ENCODE measurements at places on chromosomes 4 and X.

- DNase-seq: no peak
These were observed 549.2 kb upstream of the AMOT start for GRCh38 chrX:113389846-113390245.

DNA sequence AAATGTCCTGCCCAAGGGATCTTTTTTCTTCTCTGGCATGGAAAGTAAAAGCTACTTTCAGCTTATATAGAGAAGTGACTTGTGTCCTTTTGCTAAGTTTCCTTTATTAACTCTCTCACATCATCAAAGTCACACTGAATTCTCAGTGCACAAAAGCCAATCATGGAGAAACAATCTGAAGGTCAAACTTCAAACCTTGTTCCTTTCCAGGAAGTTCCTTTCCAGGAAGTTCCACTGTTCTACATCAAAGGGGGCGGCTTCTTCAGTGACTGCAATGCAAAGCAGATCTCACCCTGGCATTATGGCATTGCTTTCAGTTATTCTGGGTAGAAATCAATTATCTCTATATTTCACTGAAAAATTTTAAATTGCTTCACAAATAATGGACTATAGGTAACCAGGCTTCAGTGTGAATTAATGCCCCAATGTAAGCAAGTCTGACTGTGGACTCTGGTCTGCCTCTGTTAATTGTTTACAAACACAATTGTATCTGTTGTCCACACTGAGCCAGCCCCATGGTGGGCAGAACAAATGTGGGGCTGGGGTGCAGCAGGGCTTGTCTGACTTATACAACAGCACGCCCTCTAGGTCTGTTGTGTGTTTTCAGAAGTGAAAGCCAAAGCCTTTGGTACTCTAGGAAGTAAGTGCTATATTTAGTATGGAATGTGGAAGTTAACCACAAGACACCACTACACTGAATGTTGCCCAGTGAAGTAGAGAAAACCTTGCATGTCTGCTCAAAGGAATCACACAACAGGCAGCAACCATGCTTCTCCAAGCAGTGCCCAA lies 98.8 kb downstream of the CDS1 start:
- no peak for DNase-seq

DNA sequence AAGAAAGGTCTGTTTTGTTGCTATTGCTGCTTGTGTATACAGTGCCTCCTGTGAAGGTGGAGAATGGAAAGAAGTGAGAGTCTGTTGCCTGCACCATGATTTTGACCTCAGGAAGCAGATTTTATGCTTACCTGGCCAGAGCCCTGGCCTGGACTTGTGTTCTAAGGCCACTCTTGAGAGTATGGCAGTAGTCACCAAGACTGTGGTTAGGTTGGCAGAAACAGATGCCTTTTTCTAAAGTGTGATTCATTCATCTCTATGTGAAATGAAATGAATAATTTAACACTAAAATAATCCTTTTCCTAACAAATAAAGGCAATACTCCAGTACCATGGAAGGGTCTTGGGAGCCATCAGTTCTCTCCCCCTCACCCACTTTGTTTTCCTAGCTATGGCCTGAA lies 161.8 kb downstream of the DCLK2 start:
- DNase-seq: no peak

DNA sequence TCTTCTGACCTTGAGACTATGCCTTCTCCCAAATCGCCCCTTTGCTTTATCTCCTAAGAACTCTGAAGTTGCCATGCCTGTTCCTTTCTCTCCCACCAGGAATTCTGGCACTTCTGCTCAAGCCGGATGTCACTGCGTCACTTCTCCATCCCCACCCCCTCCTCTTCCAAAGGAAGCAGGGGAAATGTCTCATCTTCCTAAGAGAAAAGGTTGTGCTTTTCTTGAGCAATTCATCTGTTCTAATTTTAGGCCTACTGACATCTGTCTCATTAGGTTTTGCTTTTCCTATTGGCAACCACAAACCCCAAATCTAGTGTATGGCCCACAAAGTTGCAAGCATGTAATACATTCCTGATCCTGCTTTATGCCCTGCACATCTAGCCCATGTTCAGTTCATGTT lies 163.1 kb upstream of the PLAC1 start:
- no peak for DNase-seq

DNA sequence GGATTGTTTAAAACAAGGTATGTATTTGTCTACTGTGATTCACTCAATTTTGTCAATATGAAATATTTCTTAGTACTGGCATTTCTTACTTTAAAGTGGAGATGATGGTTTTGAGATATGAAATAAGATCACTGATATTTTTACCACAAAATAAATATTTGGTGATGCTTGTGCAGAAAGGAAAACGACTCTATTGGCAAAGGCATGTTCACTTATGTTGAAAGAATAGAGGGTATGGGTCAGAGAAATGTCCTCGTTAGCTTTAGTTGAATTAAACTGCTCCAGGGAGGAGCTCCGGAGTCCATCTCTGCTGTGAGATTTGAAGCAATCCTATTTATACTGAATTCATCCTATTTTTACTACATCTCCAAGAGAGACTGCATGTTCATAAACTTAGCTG lies 84.2 kb downstream of the SH3BGRL start:
- no peak for DNase-seq

- DNase-seq: peak; percentile 1
These were observed 1.2 kb downstream of the WDR44 start for GRCh38 chrX:118347131-118347530.

DNA sequence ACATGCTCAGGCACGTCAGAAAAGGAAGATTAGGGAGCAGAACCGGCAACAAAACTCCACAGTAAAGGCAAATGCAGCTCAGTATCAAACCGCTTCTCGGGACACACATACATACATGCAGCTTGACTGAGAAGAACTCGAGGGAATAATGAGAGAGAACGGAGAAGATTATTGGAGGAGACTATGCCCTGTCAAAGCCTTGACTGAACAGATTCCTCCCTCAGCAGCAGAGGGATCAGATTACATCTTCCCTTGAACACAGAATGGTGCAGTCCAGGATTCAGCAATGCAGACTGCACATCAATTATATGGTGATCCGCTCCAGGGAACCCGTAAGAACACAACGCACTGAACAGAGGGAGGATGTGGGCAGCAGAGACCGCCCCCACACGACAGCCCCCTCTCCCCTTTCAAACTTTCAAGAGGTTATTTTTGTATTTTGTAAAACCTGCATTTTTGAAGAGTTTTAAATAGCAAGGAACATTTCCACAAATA lies 183.2 kb downstream of the FBXW7 start:
- DNase-seq: no peak

GRCh38 chr4:87521757-87522374 lies 7.3 kb downstream of the SPARCL1 start:
- DNase-seq: no peak

- no peak for DNase-seq
These were observed 51.9 kb downstream of the CPZ start for GRCh38 chr4:8644461-8644891.

DNA sequence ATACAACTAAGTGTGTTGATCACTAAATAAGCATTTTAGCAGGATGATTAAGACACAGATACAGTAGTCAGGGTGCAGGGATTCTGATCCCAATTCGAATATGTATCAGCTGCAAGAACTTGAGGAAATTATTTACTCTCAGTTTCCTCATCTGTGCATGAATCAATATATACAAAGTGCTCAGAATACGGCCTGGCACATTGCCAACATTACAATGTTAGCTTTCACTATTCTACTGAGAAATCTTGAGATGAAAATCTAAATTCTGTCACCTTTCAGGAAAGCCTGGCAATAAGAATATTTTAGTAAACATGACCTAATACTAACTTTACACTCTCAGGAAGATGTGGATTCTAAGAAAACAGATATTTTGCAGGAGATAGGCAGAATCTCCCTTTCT lies 1001.6 kb upstream of the IGFBP7 start:
- DNase-seq: no peak

- DNase-seq: no peak
These were observed 74.4 kb downstream of the LUZP4 start for GRCh38 chrX:115363897-115364296.

DNA sequence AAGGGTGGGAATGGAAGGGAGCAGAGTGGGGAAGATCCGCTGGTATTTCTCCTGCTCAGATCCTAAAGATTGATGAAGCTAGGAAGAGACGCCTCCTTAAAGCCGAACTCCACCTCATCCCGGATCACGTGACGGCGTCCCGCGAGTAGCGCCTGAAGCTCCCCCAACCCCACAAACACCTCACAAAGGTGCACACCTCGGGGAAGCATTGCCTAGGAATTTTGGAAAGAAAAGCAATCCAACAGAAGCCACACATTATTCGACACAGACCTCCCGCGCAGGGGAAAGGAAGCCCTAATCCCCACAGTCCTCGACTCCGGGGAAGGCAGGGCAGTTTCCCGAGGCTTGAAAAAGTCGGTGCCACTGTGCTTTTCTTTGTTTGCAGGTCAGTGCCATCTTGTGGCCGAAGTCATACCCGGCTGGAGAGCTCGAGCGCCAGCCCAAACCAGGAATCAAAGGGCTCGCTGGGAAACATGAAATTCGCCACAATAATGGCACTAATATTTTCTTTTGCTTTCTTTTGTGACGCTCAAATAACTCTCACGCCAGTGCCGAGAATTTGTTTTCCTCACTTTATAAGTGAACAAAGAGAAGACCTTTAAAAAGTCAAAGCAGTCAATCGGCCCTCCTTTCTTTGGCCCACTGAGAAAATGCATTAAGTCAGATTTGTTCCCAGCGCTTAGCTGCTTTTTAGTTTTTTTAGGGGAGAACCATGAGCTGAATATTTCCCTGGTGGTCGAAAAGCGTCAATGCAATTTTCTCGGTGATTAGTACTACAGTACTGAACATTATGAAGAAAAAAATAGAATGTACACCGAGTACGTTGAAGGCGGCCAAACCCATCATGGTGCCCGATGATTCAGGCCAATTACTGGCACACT lies at the start of gene NPY1R:
Gene NPY1R (minus strand): TSS at position 71 of the 881 bp plus-strand sequence. CDS start 6,042 bp downstream, outside the sequence.
- peak; percentile 58 for DNase-seq

DNA sequence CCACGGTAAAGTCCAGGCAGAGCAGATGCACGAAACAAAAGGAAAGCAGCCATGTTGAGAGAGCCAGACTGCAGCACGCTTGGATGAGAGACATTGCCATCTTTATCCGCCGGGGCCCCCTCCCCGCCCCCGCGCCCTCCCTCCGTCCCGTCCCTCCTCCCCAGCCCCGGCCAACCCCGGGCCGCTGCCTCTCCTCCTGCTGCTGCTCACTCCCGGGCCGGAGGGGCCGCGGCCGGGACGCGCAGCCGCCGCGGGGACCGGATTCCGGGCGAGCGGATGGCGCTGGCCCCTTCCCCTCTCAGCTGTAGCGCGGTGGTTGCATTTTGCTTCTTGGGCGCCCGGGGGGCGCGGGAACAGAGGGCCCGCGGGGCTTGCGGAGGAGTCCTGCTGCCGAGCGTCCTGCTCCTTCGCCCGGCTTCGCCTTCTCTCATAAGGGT lies 542 bp downstream of the RNF150 start:
- peak; percentile 14 for DNase-seq

- no peak for DNase-seq
These were observed 31.2 kb downstream of the ATG4A start for GRCh38 chrX:108122748-108123147.

- no peak for DNase-seq
These were observed 2305.1 kb upstream of the AGA start for GRCh38 chr4:179747218-179747910.

- DNase-seq: peak; percentile 47
These were observed 28.1 kb upstream of the MAN2B2 start for GRCh38 chr4:6546681-6547447.

- no peak for DNase-seq
These were observed 326.9 kb upstream of the AGA start for GRCh38 chr4:177769155-177769554.

DNA sequence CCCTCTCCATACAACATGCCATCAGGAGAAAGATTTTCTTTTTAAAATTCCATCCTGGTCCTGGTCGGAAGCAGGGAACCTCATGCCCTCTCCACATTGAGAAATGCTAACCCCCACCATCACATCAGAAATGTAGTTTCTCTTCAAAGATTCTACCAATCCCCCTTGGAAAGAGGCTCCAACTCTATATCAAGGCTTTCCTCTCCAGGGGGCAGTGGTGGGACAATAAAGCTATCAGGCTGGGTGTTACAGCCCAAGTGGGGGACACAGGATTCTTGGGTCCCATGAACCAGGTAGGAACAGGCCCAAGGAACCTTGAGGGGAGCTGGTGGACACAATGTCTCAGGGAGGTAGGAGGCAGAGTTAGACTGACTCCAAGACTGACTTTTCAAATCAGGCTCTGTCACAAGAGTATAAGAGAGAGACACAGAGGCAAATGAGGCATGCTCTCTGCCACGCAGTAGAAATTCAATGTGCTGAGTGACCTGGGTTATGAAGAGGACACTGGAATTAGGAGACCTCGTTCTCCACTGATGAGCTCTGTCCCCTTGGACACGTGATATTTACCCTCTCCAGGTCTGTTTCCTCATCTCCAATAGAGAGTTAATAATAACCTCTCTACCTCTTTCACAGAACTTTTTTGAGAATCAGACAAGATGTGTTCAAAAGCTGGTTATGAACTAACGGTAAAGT lies 4.5 kb downstream of the GJB1 start:
- no peak for DNase-seq

DNA sequence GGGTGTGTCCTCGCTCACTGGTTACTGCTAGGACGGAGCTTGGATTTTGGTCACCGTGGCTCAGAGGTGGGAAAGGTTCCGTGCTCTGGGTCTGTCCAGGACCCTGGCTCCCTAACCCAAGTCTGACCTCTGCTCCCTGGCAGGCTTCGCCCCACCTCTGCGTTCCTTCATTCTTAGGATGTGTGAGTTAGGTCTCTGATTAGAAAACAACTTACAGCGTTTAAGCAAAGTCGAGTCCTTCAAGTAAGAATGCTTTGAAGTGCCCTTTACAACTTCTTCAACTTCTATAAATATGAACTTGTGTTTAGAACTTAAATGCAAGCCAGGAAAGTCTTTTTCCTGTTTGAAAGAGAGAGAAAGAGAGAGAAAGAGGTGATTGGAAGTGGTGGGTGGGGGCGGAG lies 891 bp downstream of the TLR2 start:
- DNase-seq: peak; percentile 27

DNA sequence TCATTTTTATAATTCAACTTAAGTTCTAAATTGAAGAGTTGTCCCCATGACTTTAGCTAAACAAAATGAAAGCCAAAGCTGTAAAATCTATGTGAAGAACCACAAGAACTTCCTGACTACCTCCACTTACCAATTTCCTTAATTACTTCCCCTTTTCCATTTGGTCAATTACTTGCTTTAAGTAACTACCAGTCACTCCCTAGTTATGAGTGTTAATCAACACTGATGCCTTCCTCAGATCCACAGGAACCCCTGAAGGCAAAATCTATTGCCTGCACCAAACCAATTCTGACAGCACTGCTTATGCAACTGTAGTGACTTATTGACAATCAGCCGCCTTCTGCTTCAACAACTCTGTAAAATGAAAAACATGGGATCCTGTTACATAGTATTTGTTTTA lies 10.5 kb downstream of the RBMX start:
- no peak for DNase-seq

- no peak for DNase-seq
These were observed 97.3 kb upstream of the HPRT1 start for GRCh38 chrX:134362560-134363089.

GRCh38 chr4:86338521-86338920 lies 21.3 kb downstream of the MAPK10 start:
- no peak for DNase-seq

GRCh38 chr4:151407466-151408379 lies 1.3 kb upstream of the FHIP1A start:
- peak; percentile 63 for DNase-seq

- no peak for DNase-seq
These were observed 7.4 kb upstream of the PGRMC1 start for GRCh38 chrX:119228512-119229252.

GRCh38 chrX:118025226-118025625 lies 91.4 kb downstream of the KLHL13 start:
- no peak for DNase-seq

GRCh38 chrX:110825972-110826371 lies 30.4 kb upstream of the CHRDL1 start:
- no peak for DNase-seq

GRCh38 chr4:114012749-114013148 lies 33.3 kb upstream of the ARSJ start:
- DNase-seq: no peak

Data from stimulated activated CD4-positive, alpha-beta T cell treated with anti-CD3 and anti-CD28 coated beads, Interleukin-15, amount 100 ng/mL, for 24 hours (primary cell).